SHP77 treated with DMSO at 0.1 percent for 48 hours (cell line): ENCODE measurements at places on chromosomes 2 and 18.

DNA sequence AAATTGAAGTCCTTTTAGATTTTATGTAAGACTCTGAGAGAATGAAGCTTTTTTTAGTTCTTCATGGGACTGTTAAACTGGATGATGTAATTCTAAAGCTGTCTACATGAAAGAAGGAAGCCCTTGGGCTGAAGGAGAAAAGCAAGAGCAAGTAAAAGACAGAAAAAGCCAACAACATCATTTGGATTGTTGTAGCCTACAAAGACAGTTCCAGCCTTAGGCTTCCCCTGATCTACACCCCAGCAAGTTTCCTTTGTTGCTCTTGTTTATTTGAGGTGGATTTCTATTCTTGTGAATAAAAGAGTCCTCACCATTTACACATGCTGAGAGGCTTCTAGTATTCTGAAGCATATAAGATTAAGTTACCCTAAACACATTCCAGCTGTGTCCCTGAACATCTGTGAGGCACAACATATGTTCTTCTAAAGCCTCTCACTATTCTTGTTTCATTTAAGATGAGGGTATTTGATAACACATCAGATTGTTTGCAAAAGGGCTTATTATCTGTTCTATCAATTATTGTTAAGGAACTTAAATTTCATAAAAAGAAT, 377.8 kb downstream of the LNPK start:
- DNase-seq = no peak

- no peak for DNase-seq
Observed at GRCh38 chr2:174858745-174859144, 94.5 kb upstream of the CHRNA1 start.

GRCh38 chr2:184654945-184655344, 56.6 kb downstream of the ZNF804A start:
- no peak for DNase-seq

- no peak for DNase-seq
Observed at GRCh38 chr2:195824478-195824877, 167.5 kb downstream of the SLC39A10 start.

- DNase-seq = no peak
Observed at GRCh38 chr2:205660521-205661124, 21.7 kb upstream of the NRP2 start.

- no peak for DNase-seq
Observed at GRCh38 chr2:49044350-49045079, 109.8 kb downstream of the FSHR start.

DNA sequence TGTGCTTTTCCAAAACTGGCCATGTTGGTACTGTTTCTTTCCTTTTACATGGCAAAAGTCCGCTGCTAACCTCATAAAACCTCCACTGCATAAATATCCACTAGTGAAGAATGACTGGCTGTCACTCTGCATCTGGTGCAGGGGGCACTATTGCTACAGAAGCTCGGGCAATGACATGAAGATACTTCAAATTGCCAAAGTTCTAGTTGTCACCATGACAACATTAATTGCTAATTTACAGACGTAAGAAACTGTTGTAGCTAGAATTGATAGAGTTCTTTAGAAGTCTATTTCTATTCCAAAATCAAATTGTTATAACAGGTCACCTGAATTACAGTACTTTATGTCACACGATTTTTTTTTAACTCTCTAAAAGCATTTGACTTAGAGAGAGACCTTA, 845 bp downstream of the CFAP210 start:
- no peak for DNase-seq

GRCh38 chr18:22543769-22544168, 126.1 kb upstream of the CTAGE1 start:
- DNase-seq = no peak

DNA sequence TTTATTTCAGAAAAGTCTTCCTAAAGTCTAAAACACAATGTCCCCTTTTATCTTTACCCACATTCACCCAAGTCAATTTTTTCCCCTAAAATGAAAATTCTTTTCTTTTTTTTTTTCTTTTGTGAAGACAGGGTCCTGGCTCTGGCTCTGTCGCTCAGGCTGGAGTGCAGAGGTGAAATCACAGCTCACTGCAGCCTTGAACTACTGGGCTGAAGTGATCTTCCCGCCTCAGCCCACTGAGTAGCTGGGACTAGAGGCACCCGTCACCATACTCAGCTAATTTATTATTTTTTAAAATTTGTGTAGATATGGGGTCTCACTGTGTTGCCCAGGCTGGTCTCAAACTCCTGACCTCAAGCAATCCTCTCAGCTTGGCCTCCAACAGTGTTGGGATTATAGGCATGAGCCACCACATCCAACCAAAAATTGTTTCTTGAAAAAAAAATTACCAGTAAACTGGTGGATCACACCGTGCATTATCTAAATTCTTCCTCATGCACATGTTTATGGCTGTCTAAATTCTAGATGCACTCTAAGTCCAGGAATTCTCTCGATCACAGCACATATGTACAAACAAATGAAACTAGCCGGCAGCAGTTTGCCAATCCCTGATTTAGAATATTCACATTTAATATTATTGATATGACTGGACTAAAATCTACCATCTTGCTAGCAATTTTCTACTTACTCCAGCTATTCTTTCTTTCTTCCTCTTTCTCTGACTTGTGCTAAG, 56.8 kb downstream of the OLA1 start:
- no peak for DNase-seq

- DNase-seq = no peak
Observed at GRCh38 chr2:9191041-9191481, 15.6 kb upstream of the ASAP2 start.

DNA sequence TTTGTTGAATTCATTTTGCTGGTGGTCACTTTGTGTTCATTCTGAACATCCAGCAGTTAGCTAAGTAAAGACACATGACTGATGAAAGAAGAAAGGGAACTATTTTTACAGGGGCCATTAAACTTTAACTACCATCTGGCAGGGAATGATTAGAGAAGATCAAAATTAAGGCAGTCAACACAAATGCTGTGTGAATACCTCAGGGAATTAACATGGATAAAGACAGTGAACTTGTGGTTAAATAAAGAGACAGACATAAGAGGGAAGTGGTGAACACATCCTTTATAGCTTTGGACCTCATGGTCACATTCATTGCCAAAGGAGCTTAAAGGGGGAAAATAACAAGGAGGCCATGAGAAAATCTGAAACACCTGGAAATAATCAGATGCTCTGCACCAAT, 52.6 kb upstream of the ATP5MC3 start:
- no peak for DNase-seq

- DNase-seq = no peak
Observed at GRCh38 chr2:202510911-202511310, 123.9 kb upstream of the FAM117B start.

DNA sequence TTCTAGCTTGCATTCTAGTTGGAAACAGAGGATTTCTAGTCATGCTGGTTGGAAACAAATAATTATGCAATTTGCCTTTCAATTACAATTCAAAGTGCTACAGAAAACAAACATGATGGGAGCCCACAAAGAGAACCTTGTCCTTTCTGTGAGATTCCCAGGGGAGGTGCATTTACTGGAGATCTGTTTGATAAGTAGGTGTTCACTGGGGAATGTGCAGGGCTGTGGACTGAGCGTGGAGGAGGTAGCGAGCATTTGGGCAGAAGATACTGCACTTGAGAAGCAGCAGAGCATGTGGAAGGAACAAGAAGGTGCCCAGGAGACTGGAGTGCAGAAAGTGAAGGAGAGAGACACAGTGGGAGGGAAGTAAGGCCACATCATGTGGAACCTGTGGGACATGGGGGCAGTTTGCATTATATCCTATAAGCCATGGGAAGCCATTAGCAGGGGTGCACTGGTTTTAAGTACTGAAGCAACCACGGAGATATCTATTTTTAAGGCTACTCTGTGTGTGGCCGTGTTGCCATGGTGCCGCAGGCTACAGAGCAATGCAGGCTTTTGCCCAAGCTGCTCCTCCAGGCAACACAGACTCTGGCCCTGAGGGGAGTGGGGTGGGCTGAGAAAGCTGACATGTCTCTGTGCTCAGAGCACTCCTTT, 154.0 kb downstream of the ANTXR1 start:
- no peak for DNase-seq

DNA sequence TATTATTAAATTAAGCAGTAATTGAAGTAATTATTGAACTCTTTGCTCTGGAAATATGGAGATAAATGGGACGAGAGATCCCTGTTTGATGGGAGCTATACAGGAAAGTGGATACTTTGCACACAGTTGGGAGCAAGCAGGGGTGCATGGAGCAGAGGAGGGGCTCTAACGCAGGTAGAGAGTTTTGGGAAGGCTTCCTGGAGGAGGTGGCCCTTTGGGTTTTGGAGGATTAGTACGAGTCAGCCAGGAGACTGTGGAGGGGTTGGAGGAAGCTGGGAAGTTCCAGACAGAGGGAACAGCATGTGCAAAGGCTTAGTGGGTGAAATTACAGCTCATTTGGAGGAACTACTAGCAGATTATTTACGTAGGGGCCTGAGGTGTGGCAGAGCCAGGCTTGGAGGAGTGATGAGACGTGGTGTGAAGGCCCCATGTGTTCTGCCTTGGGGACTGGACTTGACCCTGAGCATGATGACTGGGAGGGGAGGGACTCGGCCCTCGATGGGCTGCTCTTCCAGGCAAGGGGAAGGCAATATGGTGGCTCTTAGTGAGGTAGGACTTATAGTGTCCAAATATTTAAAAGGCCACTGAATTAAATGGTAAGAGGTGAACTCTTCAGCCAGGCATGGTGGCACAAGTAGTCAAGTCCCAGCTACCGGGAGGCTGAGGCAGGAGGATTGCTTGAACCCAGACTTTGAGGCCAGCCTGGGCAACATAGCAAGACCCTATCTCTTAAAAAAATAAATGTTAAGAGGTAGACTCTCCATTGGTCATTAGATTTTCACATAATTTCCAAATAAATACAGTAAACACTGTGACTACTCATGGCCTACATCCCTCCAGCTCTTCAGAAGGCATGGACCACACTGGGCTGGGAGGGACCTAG, 30.2 kb downstream of the GREB1 start:
- DNase-seq = no peak

GRCh38 chr2:127413782-127414637, 4.2 kb upstream of the PROC start:
- no peak for DNase-seq

DNA sequence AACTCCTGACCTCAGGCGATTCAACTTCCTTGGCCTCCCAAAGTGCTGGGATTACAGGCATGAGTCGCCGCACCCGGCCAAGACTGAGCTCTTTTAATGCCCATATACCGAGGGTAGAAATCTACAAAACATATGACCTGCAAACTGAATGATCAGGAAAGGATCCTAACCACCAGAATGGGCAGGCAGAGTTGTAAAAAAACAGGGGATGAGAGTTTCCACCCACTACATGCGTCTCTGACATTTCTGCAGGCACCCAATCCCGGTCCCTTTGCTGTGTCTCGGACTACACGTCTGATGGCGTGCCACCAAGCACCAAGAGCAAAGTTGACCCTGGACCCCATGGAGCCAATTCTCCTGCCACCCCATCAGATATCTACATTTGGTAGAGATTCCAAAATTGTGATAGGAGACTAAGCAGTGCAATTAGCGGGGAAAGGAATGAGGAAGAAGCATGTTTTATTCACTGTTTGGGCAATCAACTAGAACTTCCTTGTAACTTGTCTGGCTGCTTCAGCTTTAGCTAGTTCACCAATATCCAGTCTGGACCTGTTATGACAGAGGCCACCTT, 74.1 kb downstream of the ATP8B1 start:
- DNase-seq = no peak
